Muscle of leg (tissue), 16 donors: ENCODE measurements at places on chromosomes 2 and 18.
A peak's percentile ranks its signal among the peaks of the same experiment; 100 is the strongest.

GRCh38 chr2:63668000-63668399 is 79.2 kb downstream of the MDH1 start:
- no peak for DNase-seq

DNA sequence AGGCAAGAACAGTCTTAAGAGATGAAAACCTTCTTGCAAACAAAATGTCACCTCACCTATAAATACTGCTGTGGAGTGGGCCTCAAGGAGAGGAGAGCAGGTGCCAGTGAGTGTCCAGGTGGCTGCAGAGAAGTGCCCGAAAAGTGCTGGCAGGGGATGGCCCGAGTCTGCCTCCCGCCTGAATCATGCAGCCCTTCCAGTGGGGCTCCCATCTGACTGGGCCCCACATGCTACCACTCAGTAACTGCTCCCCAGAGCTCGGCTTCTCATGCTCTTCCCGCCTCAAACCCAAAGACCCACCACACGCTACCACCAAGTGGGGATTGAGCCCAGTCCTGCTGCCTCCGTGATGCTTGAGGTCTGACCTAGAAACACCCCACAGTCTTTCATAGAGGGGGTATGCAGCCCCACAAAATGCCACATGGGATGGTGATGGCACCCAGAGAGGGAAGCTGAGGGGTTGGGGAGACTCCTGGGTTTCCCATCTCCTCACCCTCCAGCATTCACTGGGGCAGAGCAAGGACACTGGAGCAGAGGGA is 7.4 kb downstream of the HS6ST1 start:
- peak; percentile 1 for DNase-seq

DNA sequence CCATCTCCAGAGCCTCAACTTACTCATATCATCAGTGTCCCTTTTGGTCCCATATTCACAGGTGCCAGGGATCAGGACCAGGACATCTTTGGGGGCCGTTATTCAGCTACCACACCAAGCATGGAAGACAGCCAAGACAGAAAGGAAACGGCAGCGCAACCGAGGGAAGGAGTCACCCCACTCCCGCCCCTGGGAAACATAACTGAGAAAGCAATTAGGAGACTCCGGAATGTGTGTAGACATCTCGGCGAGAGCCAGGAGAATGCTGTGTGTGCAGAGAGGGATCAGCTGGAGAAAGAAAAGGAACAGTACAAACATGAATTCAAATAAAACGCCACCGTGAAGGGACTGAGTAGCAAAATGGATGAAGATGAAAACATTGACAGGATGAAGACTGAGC is 13.4 kb upstream of the BOK start:
- no peak for DNase-seq

DNA sequence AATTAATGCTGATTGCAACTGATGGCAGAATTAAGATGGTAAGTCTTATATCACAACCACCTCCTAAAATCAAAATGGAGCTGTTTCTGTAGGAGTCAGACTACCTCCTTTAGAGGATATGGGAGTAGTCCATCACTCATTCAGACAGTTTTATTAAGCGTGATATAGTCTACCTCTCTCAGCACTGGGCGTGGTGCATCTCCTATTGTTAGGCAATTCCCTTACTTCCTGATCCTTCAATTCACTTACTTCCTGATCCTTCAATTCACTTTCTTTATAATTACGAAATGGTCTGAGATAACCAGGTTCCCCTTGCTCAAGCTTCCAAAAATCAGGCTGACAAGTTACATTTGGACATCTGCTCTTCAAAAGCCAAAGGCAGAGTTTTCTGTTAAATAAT is 31.9 kb downstream of the ATP8B1 start:
- DNase-seq, result no peak

DNA sequence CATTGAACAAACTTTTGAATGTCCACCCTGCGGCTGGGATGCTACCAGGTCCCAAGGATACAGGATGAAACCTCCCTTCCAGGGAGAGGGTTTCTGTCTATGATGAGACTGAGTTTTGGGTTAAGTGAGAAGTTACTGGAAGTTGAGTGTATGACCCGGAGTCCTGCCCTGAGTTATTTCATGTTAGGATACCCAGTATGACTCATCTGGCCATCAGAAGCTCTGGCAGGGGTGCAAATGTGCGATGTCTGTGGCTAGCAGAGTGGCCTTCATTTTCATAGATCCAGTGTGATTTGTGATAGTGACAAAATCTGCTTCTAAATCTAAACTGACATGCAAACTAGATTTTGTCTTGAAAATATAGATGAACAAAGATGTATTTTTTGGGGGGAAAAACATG is 55.3 kb downstream of the KCTD1 start:
- no peak for DNase-seq

DNA sequence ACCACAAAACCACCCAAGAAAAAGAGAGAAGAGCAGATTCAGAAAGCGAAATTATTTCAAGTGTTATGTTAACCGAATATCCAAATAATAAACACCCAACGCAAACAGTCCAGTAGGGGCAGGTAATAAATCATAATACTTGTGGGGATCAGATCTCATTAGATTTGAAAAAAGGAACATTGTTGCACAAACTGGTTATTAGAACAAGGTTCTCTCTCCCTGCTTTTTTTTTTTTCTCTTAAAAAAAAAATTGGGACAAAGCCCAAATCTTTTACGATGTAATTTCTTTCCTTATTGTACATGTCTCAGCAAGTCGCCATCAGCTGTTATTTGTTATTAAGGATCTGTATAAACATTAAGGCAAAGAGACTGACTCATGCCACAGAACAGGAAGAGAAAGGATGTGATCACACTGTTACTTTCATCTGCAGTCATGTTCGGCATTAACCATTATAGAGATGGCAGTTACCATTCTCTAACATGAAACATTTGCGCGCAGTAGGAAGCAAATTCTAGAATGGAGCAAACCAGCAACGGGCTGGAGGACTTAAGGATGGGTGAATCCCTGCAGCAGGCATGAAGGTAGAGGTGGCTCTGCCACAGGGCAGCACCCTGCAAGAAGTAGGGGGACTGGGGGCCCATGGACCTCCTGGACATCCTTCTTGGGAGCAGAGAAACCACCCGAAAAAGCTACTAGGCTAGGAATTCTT is 42.0 kb downstream of the EPHA4 start:
- peak; percentile 58 for DNase-seq

DNA sequence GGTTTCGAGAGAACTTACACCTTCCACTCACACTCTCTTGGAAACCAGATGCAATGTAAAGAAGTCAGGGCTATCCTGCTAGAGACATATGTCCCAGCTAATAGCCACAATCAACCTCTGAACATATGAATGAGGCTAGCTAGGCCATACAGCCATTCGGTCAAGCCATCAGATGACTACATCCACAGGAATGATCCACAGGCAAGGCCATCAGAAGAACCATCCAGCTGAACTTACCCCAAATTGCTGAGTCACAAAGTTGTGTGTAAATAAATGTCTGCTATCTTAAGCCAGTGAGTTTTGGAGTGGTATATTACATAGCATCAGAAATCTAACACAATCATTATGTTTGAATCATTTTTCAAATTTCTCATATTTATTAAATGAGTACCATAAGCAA is 5.2 kb upstream of the SPAST start:
- DNase-seq, result no peak
